NCI-H345 (cell line): ENCODE measurements at places on chromosomes 1 and 21.
A peak's percentile ranks its signal among the peaks of the same experiment; 100 is the strongest.

DNA sequence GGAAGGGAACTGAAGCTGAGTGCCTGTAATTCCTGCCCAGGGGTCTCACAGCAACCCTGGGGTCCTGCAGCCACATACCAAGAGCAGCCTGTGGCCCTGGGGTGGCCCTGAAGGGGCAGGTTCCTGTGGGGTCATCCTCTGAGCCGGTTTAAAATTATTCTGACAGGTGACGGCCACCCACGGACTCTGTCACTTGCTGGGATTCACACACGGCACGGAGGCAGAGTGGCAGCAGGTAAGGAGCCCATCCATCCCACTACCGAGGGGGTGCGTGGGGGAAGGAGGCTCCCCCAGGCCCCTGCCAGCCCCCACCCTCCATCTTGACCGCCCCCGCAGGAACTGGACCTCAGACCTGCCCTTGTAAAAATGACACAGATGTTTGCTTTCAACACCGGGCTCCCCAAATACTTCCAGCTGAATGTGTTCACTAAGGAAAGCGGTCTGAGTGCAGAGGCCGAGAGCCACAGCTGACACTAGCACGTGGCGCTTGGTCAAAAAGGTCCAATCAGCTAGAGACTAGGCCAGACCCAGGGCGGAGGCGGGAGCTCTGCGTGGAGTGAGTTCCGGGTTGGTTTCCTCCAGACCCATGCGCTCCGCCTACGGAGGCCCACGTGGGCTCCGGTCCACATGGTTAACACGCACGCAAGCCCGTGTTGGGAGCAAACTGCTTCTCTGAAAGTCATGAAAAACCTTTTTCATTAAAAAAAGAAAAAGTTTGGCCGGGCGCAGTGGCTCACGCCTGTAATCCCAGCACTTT is 10.0 kb downstream of the YBEY start:
- DNase-seq: no peak

DNA sequence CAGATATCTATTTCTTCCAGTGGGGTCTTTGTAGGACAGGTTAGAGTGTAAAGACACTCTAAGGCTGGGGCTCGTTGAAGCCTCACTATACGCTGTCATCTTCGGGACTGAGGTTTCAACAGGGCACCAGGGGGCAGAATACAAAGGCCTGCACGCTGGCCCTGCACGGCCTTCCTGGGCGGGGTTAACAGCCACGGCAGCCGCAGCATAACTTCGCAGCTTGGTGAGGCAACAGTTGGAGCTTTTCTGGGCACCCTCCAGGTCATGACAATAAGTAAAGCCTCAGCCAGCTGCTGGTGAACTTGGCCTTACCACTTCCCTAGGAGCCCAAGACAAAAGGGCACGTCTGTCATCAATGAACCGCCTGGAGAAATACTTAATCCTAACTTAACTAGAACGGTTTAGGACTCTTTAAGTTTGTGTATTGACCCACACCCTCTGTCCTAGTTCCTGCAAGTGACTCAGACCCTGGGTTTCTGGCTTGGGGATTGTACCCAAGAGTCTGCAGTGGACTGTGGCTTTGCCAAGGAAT is 2.3 kb upstream of the RUNX1 start:
- no peak for DNase-seq

- no peak for DNase-seq
Observed at GRCh38 chr1:53546409-53547155, 87.4 kb downstream of the DMRTB1 start.

GRCh38 chr1:114009393-114009792 is 30.1 kb downstream of the OLFML3 start:
- no peak for DNase-seq

DNA sequence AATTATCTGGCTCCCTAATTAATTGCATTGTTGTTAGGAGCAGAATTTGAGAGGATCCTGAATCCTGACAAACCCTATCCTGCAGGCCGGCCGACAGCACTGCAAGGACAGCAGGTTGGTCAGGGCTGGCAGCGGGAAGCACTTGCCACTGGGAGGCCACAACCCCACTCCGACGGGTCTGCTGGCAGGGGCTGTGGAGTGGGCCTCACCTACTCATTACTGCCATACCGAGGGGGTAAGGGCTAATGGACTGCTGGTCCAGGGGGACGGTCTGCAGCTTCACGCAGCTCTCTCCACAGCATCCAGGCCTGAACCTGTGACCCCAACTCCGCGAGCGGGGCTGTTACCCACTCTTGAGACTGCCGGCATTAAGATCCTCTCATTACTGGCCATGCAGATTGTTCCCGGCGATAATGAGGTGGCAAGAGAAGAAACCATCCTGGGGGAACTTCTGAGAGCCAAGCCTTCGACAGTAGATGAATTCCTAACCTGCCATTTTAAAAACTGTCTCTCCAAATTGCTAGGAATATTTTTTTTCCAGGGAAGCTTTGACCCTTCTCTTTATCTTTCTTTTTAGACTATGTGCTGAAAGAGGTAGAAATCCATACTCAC is 501.3 kb downstream of the OMA1 start:
- no peak for DNase-seq

DNA sequence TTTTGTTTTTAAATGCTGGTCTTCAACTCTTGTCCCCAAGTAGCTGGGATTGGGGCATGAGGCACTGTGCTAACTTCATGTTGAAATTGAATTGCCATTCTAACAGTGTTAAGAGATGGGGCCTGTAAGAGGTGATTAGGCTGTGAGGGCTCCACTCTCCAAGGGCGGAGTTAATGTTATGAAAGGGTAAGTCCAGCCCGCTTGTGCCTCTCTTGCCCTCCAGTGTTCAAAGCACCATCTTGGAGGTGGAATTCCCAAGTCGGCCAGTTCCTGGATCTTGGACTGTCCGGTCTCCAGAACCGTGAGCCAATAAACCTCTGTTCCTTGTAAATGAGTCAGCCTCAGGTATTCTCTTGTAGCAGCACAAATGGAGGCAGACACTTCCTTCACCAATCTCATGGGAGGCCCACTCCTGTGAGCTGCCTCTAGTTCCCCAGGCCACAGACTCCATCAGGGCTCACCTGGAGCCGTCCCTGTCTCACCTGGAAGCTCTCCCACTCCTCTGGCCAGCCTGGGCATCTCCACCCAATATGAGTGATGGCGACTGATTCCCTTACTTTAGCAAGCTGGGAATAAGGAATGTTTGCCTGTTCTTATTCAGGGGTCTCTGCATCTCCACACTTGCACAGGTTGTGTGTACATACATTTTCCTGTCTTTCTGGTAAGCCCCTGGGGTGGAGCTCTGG is 15.5 kb downstream of the IBA57 start:
- DNase-seq: no peak

GRCh38 chr1:54398963-54399528 is 7.1 kb downstream of the SSBP3 start:
- no peak for DNase-seq

- peak; percentile 29 for DNase-seq
Observed at GRCh38 chr1:43883321-43883720, 50.3 kb upstream of the ARTN start.

- DNase-seq: peak; percentile 48
Observed at GRCh38 chr1:84363019-84363418, 35.3 kb upstream of the DNASE2B start.

DNA sequence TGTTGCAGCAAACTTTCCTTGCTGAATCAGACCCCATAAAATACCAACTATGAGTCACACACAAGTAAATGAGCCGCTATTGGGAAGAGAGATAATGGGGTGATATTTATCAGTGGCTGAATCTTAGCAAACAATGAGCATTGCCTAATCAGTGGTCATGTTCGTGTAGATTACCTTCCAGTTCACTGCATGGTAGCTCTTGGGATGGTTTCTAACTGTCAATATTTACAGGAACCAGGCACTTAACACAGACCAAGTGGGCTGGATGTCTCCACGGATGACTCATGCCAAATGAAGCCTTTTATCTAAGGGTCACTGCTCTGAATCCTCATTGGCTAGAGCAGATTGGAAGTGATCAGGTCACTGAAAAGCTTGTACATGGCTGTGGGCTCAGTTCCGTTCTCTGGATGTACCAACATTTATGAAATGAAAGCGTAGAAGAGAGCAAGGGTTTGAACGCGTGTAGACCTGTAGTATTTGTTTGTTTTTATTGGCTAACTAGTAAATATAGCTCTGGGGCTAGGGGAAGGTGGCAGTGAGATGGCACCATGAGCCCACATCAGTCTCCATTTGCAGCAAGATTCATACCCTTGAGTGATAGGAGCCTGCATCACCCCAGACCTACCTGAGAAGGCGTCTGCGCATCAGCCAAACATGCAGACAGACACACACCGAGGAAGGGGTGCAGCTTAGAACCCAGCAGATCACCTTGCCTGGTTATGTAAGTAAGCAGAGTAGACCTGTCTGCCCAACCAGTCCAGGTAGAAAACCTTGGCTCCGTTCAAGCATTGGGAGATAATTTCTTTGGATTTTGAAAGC is 153.3 kb downstream of the TOMM20 start:
- peak; percentile 46 for DNase-seq

GRCh38 chr1:200359610-200360163 is 50.1 kb downstream of the ZNF281 start:
- DNase-seq: no peak

DNA sequence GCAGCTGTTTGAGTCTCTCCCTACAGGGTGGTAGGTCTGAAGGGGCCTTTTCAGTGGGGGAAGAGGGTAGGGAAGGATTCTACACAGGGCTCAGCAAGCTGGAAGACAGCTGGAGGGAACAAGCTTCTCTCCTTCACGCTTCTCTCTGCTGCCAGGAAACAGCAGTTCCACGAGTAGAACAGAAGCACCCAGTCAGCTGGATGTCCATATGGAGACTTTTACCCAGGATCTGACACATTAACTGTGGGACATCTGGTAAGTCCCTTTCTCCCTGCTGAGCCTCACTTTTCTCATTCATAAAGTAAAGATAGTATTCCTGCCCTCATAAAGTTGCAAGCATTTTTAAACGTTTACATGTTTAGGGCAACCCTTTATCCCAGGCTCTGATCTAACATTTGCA is 280.3 kb downstream of the OMA1 start:
- DNase-seq: no peak

- no peak for DNase-seq
Observed at GRCh38 chr1:176252191-176252590, 45.1 kb upstream of the COP1 start.

DNA sequence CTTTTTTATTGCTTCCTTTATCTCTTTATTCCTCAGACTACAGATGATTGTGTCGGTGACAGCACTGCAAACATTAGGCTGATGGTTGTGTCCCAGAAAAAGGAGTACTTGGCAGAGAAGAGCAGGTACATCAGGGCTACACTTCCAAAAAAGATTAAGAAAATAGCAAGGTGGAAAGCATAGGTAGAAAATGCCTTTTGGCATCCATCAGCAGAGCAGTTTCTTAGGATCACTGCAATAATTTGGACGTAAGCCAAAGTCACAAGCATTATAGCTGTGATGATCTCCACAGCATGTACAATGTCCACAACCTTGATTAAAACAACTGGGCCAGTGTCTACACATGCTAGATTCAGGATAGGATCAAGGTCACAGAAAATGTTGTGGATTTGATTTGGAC is 5.9 kb downstream of the OR6K2 start:
- DNase-seq: no peak

GRCh38 chr1:97573553-97573952 is 347.3 kb downstream of the DPYD start:
- no peak for DNase-seq

DNA sequence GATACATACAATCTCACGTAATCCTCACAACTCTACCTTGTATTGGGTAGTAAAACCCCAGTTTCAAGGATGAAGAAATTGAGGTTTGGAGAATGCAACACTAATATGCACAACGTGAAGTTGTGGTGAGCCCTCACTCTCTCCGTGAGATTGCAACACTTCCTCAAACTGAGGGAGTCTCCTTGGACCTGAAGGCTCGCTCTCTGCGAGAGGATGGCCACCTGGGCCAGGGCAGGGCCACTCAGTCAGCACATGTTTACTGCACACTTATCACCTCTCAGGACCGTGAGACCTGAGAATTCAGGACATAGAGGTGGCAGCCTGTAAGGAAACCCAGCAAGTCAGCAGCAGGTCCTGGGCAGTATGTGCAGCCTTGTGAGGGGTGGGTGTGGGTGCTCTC is 8.7 kb downstream of the SH3BP5L start:
- no peak for DNase-seq

GRCh38 chr1:54253480-54253879 is 53.5 kb downstream of the MRPL37 start:
- no peak for DNase-seq

DNA sequence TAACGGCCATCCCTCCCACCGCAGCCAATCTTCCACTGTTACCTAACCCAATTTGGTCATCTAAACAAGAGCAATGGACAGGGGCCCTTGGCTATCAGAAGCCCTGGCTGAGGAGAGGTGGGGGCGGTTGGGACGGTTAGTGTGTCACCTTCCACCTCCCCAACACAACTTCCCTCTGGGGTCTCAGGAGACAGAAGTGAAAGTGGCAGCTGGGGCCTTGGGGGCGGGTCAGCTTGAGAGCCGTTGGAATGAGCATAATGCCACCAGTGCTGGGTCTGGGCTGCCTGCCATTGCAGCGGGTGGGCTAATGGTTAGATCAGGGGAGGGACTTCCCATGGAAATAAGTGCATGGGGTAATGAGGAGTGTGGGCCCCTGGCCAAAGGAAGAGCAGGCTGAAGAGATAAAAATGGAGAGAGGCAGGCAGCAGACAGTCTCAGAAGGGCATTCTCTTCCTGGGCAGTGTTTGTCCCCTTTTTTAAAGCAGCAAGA is 7.9 kb downstream of the MEF2D start:
- no peak for DNase-seq

GRCh38 chr21:45209685-45210284 is 77.9 kb downstream of the POFUT2 start:
- no peak for DNase-seq

DNA sequence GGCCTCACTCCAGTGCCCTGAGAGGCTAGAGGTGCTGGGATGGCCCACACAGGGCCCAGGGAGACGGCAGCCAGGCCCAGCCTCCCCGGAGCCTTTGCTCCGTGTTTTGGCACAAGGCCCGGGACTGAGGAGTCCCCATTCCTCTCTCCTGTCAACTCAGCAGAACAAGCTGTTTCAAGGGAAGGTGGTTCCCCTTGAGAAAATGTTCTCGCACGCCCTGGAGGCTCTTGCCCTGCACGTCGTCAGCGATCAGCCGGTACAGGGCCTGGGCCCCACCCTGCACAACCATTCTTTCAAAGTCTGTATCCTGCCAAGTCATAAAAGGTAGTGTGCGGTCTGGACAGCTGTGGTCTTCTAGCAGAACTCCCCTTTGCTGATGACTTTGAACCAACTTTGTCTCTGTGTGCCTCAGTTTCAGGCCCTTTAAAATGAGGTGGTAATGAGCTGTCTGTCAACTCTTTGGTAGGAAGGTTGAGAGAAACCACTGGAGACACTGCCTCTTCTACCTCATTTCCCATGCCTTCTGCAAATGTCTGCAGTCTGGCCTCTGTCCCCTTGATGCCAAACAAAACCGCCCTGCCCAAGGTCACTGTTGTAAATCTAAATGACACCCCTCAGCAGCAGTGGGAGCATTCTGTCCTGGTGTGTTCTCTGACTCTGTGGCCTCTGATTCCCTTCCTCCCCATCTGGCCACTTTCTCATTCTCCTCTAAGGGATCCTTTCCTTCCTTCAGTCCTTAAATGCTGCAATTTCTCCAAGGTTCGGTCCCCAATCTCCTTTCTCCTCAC is 138.6 kb upstream of the JUN start:
- DNase-seq: no peak
